ENCODE measurements at places on chromosomes 2 and 18.

GRCh38 chr2:58127111-58127510, 80.5 kb downstream of the VRK2 start:
- no peak for DNase-seq

GRCh38 chr2:165203689-165204559, at the start of gene SCN3A:
SCN3A (minus strand) TSS chr2:165204050; CDS start chr2:165176394, 27,656 bp downstream.
- no peak for DNase-seq

DNA sequence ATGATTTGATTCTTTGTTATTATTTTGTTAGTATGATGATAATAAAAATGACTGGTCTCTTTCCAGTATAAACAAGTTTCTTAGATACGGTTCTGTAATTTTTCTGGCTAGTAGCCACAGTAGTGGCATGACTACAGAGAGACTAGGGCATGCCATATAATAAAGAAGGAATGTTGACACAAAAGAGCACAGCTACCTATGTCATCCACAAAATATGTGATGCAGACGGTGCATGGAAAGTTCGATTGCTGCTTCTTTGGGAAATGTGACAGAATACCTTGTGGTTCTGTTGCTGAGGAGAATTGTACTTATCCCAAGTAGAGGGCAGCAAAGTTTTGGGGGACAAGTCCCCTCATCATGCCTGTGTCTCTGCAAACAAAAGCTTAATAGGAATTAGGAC, 26.1 kb upstream of the SETBP1 start:
- DNase-seq = no peak

DNA sequence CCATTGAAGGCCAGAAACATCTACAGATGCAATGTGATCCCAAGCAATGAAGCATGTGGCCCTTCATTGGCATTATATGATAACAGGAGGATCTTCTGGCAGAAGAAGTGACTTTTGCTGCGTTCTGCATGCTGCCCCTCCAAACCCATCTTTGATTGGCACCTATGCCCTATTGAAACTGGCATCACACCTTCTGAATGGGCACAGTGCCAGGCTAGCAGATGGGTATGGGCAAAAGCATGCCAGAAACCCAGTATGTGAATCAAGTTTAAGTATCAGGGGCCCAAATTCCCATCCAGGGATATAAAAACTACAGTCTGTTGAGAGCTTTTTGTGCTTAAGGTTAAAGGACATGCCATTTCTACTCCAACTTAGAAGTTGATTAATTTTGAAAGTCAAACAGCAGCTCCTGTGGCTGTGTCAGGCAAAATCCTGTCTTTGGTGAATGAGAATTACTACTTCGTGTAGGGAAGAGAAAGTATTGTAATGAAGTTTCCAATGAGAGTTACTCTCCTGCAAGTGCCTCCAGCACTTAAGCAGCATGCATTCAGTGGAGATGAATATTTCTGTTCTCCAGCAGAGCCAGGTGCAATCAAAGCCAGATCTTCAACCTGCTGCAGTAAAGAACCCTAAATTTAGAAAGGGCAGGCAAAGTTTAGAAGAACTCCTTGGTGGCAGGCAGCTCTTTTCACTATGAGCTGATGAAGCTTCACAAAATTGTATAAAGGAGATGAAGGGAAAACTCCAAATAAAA, 8.6 kb downstream of the VRK2 start:
- DNase-seq = no peak

GRCh38 chr2:85441864-85442263, 23.4 kb downstream of the SH2D6 start:
- no peak for DNase-seq

DNA sequence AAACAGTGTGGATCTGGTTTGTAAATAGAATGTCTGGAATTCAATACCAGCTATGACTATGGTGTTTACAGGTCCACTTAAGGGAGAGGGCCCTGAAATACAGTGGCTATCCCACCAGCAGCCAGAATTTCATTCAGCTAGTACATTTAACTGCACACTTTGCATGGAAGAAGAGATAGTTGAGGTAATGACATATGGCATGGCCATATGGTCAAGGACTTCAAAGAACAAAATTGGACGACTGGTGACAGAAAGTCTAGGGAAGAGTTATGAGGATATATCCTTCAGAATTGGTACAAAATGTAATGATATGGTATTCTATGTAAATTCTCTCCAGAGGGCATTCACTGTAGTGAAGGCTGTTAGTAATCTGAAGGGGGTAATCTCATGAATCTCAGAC, 105.0 kb downstream of the IKZF2 start:
- no peak for DNase-seq

DNA sequence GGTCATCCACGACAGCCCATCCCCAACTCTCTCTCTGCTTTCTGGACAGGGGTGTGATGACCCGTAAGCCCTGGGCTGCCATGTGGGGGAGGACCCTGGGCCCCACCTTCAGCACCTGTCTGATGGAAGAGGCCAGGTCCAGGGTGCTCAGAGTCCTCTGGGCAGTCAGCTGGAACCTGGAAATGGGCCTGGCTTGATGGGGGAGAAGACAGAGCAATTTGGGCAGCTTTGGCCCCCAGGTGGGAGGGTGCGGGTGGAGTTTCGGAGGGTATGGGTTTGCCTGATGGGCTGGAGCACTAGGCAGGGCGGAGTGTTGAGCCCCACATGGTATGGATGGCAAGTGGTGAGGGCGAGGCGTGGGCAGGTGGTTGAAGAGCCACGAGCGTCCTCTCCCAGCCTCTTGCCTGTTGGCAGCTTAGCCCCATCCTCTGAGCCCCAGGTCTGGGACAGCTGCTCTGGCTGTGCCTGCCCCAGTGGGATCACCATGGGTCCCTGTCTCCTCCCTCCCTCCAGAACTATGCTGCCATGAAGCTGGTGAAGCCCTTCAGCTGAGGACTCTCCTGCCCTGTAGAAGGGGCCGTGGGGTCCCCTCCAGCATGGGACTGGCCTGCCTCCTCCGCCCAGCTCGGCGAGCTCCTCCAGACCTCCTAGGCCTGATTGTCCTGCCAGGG, 232.7 kb downstream of the DYSF start:
- DNase-seq = no peak

- DNase-seq = no peak
Observed at GRCh38 chr2:45741161-45741850, 89.8 kb downstream of the PRKCE start.

GRCh38 chr2:191571163-191571769, 106.7 kb upstream of the NABP1 start:
- no peak for DNase-seq

DNA sequence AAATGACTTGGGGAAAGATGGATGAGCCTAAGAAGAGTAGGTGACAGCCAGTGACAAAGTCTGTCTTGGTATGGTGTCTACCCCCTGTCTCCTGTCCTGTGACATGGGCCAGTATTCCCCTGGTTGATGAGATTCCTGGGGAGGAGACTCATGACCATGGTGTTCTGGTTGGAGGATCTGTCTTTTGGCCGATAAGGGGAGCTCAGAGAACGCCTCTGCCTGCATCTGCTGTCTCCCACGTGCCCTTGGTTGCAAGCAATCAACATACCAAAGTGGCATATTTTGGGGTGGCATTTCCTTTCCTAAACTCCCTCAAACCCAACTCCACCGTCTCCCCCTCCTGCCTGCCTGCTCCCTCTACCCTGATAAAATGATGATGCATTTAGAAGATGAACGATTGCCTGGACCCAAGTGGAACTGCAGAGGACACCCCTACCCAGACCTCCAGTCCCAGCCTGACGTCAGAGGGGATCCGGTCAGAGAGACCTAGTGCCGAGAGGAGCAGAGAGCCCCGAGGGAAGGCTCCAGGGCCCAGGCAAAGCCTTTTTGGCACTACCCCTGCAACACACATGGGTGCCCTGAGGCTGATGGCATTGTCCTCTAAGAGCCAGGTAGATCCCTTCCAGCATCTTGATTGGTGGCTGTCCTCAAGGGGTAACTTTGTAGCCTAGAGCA, 124.2 kb upstream of the MSH6 start:
- no peak for DNase-seq
